ENCODE measurements at places on chromosomes 7 and 10. TPM values are rescaled to one million over a fixed set of nuclear protein-coding genes. Genes with fewer than 3 reads are reported as not detected.

GRCh38 chr7:123916240-123916724, 8.8 kb upstream of the SPAM1 start:
- DNase-seq = no peak

DNA sequence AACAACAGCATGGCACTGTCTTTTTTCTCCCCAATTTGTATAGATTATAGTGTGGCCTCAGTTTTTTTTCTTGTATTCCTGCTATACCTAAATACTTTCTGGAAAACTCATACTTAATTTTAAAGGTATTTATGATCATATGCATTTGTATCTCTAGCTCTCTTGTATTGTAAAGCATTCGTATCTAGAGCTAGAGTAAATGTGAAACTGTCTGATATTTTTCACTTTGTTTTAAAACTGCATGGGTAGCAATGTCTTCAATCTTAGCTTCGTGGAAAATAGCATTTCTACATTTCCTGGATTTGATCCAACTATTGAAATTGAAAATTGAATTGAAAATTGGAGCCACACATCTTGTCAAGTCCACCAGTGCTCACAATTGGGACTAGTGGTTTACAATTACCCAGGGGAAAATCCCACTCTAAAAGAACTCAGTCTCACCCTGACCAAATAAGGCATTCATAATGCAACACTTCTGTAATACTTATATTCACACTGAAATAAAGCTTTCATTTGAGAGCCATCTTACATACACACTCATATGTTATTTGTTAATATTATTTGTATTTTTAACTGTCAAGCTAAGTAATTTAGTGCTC, 51.3 kb upstream of the KLF6 start:
- no peak for DNase-seq

Gene SLC26A3
- 0.55 TPM for total RNA-seq

DNA sequence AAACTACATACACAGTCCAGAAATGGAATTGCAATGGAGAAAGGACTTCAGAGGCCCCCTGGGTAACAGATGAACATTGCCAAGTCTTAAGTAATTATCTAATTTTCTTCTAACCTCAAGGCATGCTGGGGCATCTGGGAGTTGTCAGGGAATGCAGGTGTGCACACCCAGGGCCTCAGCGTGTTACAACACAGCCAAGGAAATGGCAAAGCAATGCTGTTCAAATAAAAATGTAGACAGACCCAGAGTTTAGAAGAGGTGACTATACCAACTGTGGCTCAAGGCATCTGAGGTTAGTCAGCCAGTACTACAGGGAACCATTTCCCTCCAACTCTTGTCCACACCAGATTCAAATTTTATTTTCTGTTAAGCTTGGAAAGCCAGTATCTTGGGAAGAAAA, 73.6 kb downstream of the CCDC3 start:
- DNase-seq = no peak

DNA sequence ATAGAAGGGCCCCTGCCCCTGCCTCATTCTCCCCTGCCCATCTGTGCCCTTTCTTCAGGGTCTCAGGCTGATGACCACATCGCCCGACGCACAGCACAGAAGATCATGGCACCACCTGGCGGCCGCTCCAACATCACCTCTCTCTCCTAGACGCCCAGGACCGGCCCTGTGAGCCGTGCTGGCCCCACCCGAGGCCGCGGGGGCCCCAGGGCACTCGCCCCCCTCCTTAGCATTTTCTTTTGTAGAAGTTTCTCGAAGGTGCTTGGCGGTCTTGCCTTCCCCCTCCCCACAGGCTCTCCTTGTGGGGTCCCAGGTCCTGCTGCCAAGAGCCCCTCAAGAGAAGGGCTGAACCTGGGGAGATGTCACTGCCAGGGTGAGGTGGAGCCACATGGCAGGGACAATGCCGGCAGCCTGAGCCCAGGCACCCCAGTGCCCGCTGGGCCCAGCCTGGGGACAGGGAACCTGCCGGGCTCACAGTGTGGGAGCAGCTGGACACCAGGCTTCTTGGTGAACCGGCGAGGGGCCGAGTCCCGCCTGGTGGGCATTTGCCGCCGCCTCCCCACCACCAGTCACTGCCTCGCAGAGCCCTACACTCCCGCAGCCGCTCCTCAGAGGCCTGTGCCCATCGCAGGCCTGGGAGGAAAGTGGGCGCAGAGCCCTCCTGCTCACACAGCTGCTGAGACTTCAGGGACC, 18.2 kb downstream of the DPYSL4 start:
- no peak for DNase-seq

GRCh38 chr7:78140109-78140508, 341.5 kb downstream of the PHTF2 start:
- DNase-seq = no peak

Gene ARHGEF35
- 8.6 TPM for total RNA-seq

Gene COL28A1
- 2.4 TPM for total RNA-seq

Gene CDC14C
- total RNA-seq = not detected

GRCh38 chr10:92688927-92689662, 660 bp upstream of the HHEX start:
- DNase-seq = no peak

GRCh38 chr7:116138202-116138801, 72.0 kb upstream of the TES start:
- no peak for DNase-seq

GRCh38 chr7:82362129-82362706, 81.4 kb downstream of the CACNA2D1 start:
- no peak for DNase-seq

Gene JAKMIP3
- total RNA-seq = not detected

- no peak for DNase-seq
These were observed 3.5 kb downstream of the PTPRE start for GRCh38 chr10:127910464-127910770.

Gene GHRHR
- total RNA-seq = not detected

Gene ITIH5
- 9.5 TPM for total RNA-seq

GRCh38 chr10:103739039-103739764, 116.2 kb downstream of the SH3PXD2A start:
- peak; percentile 86 for DNase-seq

DNA sequence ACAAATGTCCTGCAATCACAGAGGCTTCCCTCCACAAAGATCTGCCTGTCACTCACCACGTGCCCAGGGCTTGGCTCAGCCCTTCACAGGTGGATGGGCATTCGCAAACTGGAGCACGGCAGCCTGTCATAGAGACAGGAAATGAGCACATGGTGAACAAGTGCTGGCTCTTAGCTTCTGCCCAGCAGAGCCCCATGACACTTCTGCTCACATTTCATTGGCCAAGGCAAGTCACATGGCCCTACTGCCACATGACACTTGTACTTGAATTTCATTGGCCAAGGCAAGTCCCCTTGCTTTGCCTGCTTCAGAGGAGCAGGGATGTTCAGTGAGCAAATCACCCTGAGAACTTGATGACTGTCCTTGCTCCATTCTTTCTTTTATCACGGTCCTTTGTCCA, 110.8 kb upstream of the PPP2R2D start:
- no peak for DNase-seq

Gene RPEL1
- total RNA-seq = not detected

Gene FAM131B
- total RNA-seq = 7.4 TPM

DNA sequence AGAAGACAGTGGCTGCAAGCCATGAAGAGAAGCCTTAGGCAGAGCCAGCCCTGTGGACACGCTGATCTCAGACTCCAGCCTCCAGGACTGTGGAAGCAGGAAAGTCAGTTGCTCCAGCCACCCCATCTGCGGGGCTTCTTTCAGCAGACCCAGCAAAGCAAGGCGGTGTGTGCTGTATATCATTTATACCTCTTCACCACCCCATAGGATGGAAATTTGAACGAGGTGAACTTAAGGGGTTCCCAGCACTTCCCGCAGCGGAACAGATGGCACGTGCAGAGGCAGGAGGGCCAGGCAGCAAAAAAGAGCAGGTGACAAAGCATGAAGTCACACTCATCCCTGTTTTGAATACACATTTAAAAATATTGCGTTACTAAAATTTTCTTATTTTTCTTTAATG, 159.4 kb downstream of the ADARB2 start:
- no peak for DNase-seq

Gene CFAP58
- 2.2 TPM for total RNA-seq

Gene GRIFIN
- total RNA-seq = not detected

DNA sequence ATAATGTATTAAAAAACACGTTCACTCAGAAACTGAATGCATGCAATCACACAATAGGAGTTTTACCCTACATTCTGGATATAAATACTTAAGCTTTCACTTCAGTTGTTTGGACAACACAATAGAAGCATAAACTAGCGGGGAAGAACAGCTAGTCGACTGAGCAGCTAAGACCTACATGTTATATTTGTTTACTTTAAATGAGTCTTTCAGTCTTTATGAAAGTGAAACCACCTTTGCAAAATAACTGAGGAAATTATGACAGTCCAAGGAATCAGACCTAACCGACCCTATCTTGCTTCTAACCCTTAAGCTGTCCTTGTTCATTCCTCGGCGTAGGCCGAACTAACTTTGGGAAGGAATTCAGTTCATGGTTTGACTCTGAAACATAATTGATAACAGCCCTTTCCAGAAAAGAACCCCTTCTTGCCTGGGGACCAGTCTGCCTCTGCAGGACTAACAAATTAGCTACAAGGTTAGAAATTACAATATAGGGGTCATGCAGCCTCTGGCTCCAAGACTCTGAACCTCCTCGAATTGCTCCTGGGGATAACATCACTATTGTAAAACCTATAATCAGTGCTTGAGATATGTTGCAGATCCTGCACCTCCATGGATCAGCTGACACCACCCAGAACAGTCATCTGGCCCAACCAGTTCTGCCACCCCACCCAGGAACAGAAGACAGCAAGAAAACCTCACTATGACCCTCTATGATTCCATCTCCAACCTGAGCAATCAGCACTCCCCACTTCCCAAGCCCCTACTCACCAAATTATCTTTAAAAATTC, 185.1 kb upstream of the KLF6 start:
- no peak for DNase-seq

DNA sequence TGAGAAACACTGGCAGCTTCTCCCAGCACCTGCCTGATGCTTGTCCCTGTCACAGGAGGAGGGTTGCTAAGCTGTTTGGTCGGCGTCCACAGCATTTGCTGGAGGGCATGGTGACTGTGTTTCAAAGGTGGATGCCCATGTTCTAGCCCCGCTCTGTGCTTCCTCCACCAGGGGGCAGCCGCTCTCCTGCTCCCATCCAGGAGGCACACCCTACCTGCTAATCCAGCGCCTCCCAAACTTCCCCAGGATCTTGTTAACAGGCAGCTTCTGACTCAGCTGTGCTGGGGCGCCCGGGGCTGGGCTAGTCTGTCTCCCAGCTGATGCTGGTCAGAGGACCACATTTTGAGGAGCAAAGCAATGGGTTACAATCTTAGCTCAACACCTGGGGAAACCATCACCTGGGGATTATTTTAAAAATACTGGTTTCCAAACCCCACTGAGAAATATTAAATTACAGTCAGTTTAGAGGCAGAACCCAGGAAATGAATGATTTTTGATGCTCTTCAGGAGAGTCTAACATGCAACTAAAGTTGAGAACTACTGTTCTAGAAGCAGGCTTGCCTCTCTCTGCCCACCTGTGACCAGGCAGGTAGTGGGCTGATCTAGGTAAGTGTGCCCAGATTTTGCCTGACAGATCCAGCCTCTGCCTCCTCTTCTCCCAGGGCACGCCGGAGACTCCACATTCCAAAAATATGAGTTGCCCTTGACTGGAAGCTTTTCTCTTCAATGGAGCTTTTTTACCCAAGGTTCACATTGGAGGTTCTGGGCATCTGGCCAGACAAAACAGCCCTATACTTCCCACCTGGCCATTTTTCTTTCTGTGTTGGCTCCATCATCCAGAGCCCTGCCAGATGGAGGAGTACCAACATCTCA, 92.7 kb upstream of the GPR26 start:
- no peak for DNase-seq

GRCh38 chr10:5550621-5551530, 26.1 kb downstream of the CALML3 start:
- DNase-seq = no peak

Gene ATE1
- total RNA-seq = 38.0 TPM

DNA sequence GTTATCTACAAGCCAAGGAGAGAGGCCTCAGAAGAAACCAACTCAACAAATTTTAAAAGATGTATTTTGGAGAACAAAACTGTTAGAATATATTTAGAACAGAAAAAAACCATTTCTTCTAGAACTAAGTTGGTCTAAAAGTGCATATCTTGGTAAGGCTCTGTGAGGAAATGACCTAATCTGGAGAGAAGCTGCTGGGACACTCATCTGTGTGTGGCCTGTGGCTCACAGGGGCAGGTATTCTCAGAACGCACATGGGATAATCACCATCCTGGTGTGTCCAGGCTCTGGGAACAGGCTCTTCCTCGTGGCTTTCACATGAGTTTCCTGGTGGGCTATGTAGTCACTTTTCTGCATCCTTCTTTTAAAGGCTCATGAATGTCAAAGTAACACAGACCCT, 38.1 kb upstream of the PRSS1 start:
- DNase-seq = no peak

Data from uterus (tissue), 4 donors.